ENCODE measurements at places on chromosomes 16 and 17.

DNA sequence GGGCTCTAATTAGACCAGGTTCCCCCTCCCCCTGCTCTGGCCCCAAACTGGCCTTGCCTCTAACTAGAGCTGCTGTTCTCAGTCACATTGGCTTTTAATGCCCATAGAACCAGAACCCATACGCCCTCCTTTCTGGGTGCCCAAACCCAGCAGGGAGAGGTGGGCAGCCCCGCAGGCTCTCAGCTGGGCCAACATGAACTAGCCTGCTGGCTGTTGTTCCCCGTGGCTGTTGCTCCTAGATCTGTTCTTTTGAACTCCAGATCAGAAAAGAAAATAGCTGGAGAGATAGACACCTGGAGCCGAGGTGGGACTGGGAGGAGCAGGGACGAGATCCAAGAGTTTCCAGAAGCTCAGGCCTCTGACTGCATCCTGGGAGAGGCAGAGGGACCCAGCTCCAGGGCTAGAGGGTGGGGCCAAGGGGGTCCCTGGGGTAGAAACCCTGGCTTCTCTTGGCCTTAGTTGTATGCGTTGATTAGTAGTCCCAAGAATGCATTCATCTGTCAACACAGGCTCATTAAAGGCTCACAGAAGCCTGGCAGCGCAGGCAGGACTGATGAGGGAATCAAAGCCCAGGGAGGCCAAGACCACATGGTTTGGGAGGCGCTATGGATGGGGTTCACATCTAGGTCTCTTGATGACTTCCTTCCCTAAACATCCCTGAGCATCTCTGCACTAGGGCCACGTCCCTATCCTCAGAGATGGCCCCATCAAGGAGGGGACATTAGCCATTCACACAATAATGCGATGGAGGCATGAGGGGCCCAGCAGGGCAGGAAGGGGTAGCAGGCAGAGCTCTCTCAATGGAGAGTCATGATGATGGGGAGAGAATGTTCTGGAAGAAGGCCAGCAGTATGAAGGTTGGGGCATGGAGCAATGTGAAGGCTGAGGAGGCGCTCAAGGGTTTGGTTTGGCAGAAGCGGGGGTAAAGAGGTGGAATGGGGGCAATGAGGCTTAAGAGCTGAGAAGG lies 1.3 kb upstream of the CPSF4L start:
- no peak for DNase-seq

GRCh38 chr17:70535986-70536385 lies 366.7 kb downstream of the KCNJ2 start:
- no peak for DNase-seq

DNA sequence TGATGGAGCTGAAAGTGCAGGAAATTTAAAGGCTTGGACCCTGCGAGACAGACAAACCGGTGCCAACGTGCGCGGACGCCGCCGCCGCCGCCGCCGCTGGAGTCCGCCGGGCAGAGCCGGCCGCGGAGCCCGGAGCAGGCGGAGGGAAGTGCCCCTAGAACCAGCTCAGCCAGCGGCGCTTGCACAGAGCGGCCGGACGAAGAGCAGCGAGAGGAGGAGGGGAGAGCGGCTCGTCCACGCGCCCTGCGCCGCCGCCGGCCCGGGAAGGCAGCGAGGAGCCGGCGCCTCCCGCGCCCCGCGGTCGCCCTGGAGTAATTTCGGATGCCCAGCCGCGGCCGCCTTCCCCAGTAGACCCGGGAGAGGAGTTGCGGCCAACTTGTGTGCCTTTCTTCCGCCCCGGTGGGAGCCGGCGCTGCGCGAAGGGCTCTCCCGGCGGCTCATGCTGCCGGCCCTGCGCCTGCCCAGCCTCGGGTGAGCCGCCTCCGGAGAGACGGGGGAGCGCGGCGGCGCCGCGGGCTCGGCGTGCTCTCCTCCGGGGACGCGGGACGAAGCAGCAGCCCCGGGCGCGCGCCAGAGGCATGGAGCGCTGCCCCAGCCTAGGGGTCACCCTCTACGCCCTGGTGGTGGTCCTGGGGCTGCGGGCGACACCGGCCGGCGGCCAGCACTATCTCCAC lies at the start of gene NOG:
Gene NOG, plus strand, starts transcription at position 54 of the 674 bp plus-strand sequence. Its CDS starts 525 bp downstream, at position 579.
- peak; percentile 50 for DNase-seq

DNA sequence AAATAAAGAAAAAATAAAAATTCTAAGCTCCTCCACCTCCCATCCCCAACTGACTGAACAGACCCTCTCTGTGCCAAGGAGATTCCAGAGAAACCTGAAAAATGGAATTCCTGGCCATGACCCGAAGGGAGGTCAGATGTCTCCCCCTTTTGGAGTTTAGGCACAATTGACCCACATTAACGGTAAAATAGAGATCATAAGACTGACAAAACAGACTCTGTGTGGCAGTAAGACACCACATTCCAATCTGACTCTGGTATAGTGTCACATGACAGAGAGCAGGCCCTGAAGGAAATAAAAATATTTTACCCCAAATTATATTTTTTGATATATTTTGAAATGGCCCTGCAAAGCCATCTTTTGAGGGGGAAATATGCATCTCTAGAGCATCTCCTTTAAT lies 115.1 kb upstream of the ZKSCAN2 start:
- DNase-seq, result no peak

DNA sequence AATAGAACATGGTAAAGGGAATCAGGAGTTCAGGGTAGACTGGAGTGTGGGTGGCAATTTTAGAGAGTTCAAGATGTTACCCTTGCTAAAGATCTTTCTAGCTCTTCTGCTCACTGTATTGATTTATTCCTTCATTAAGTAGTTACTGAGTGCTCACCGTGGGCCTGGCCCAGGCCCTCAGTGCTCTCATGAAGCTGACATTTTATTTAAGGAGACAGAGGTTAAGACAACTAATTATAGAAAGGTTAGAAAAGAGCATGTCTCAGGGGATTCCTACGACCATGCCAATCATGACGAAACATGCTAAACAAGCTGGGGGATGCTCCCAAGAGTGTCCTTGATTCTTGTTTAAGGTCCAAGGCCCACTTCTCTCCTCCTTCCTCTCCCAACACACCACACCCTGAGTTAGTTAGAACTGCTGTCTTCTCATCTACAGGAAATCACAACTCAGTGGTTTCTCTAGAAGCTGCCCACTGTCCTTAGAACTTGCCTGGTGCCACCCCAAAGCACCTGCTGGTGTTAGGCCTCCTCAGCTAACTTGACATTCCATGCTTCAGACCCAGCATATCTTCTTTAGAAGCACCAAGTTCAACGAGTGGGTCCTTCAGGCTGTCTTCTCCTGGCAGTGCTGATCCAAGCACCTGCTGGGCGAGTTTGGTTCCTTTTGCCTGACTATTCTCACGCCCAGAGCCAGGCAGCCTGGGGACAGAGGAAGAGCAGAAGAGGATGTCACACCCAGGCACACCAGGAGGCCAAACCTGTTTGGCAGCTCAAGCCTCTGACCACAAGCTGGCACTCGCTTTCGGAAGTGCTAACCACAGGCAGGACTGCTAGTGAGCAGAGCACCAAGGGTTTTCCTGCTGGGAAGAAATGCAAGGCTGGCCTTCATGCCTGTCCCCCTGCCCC lies 79.0 kb downstream of the GAS7 start:
- no peak for DNase-seq

DNA sequence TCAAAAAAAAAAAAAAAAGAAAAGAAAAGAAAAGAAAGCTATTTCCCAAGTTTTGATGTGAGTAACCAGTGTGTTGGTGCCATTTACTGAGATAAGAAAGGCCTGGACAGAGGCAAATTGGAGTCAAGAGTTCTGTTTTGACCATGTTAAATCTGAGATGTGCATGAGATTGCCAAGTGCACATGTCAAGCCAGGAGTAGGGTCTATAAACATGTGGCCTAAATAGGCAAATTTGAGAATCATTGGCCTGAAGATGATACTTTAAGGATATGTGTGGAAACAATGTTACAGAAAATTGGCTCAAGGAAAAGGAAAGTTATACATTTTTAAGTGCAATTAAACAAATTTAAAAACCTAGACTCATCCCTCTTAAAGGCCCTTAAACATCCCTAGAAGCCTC lies 15.3 kb upstream of the SMG1 start:
- no peak for DNase-seq

DNA sequence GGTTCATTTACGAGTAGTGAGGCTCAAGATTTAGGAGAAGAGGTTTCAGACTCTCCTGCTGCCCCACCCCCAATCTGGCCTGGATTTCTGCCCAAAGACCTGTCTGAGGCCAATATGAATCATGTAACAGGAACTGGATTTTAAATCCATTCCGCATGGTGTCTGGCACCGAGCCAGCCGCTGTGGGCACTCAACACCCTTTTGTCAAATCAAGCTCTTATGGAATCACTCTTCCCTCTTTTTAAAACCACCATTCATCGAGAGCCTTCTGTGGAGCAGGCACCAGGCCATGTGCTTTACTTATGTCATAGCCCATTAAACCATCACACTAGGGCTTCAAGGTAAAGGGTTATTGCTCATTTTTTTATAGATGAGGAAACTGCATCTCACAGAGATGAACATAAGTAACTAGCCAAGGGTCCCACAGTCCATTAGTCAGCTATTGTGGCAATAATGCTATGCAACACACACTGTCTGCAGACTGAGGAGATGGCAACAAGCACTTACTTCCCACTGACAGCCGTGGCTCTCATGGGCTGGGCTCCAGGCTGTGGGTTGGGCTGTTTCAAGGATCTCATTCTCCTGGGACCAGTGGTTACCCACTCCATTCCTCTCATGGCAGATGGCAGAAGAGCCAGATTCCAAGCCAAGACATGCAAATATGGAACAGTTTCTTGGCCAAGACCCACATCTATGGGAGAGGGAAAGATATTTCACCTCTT lies 93.6 kb downstream of the WSCD1 start:
- no peak for DNase-seq

DNA sequence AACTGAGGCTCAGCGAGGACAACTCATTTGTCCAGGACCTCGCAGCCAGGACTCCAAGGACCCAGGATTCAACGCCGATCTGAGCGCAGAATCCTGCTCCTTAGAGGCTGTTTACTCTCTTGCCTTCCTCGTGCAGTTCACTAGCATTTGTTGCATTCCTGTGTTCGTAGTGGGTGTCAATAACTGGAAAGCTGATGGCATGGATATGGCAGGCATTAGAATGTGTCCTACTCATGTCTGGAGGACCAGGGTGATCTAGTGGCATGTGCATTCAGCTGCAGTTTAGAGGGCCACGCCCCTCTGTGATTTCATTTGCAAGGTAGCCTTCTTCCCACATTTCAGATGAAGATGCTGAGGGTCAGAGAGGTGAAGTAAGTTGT lies 510 bp downstream of the CRISPLD2 start:
- DNase-seq, result no peak

GRCh38 chr17:4232168-4232813 lies 31.5 kb downstream of the ANKFY1 start:
- no peak for DNase-seq

GRCh38 chr17:80395402-80396151 lies 19.4 kb upstream of the ENDOV start:
- DNase-seq, result peak; percentile 18

DNA sequence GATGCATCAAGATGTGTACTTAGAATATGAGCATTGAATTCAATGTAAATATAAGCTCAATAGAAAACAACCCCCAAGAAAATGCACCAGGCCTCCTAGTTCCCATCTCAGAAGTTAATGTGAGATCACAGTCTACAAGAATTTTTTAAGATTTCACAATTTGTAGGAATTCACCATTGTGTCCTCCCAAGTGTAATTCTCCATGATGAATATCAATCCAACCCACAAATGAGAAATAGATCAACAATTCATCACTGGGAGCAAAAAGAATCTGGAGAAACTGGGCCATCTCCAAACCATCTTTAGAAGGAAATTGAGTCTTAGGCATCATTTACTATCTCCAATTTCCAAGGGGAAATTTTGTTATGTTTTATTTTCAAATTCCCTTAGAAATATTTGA lies 310.5 kb upstream of the GOT2 start:
- no peak for DNase-seq

- DNase-seq, result no peak
These were observed 249.1 kb downstream of the C16orf95 start for GRCh38 chr16:87067836-87068761.

DNA sequence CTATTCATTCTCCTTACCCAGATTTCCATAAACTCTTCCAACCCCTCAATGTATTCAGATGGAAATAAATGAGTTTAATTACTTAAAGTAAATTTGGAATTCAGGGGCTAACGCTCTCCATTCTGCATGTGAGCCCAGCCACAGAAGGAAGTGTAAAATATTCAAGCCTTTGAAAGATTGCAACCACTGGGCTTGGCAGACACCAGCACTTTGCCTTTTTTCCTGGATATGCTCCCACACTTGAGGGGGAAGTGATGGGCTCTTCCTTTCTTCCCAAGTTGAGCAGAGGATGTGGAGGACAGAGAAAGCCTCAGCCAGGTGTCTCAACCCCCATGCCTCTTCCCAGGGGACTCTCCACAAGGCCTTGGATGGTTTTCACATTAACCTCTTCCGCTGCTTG lies 825.1 kb upstream of the EEF2KMT start:
- DNase-seq, result no peak

Data from activated naive CD4-positive, alpha-beta T cell treated with anti-CD3 and anti-CD28 coated beads, Interleukin-2, amount 10 ng/mL, durations not matched to agents 7 days and 5 days (primary cell).